Stimulated activated CD8-positive, alpha-beta memory T cell treated with anti-CD3 and anti-CD28 coated beads, Interleukin-7, amount 100 ng/mL, for 24 hours (primary cell): ENCODE measurements at places on chromosomes 2 and 18.
A peak's percentile ranks its signal among the peaks of the same experiment; 100 is the strongest.

DNA sequence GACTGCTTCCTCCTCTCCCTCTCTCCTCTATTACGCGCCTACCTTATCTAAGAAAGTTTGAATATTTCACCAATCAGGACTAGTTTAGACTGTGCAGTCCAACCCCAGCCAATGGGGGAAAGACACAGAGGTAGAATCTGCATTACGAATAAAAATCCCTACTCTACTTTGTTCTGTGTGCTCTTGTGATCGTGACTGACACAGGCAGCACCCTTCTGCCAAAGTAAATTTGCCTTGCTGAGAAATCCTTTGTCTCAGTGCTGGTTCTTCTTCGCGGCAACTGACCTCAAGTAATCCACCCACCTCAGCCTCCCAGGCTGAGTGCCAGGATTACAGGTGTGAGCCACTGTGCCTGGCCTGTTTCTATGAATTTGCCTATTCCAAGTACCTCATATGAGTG is 8.6 kb upstream of the CDCA7 start:
- DNase-seq, result no peak

GRCh38 chr2:181042706-181043105 is 62.3 kb downstream of the UBE2E3 start:
- DNase-seq, result no peak

DNA sequence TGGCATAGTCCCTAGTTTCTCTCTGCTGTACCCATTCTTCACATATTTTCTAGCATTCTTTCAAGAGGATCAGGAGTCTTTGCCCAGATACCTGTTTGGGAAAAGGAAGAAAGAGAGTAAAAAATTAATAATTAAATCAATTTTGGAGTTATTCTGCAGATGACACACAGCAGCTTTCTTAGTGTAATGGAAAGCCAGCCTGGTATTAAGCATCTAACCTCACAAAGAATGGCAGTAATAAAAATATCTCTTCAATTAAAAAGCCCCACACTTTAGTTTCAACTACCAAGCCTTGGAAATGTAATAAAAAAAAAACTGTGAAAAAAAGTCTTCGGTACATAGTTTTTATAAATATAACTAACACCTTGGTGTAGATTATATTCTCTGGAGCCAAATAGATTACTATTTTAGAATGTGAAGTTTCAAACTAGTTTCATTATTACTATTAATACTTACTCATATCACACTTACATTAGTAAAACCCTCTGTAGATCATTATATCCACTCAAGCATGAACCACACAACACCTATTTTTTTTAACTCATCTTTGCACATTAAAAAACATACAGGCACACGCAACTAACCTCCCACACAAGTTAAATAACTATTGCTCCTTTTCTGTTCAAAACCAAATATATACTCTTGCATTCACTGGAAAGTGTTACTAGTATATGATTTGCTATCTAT is 90.9 kb downstream of the GPD2 start:
- no peak for DNase-seq

GRCh38 chr18:49757513-49758262 is 55.6 kb downstream of the ACAA2 start:
- DNase-seq, result no peak

GRCh38 chr18:60846396-60846795 is 473.8 kb upstream of the MC4R start:
- no peak for DNase-seq

GRCh38 chr2:237645261-237645660 is 17.9 kb downstream of the LRRFIP1 start:
- no peak for DNase-seq

GRCh38 chr2:126797622-126798275 is 100.9 kb upstream of the TEX51 start:
- DNase-seq, result no peak

DNA sequence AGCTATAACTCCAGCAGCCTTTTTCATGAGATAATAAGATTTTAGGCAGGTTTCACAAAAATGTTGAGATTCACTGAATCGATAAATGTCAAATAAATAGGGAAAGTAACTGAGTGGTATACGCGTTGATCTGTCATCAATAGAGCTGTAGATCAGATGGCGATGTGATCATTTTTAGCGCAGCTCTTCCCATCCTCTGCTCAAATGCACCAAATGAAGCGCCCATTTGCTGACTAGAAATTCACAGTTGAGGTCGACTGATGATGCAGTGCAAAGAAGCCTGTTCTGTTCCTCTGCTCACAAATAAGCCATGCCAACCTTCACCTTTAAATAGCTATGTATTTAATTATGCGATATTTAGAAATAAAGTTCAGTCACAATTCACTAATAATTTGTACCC is 693.5 kb downstream of the ARHGAP15 start:
- no peak for DNase-seq

- no peak for DNase-seq
These were observed 1100.2 kb downstream of the CBLN2 start for GRCh38 chr18:71443706-71444480.

- DNase-seq, result peak; percentile 33
These were observed 30.9 kb downstream of the MBP start for GRCh38 chr18:77101410-77102258.

- DNase-seq, result no peak
These were observed 20.1 kb downstream of the PELI1 start for GRCh38 chr2:64124168-64124567.

DNA sequence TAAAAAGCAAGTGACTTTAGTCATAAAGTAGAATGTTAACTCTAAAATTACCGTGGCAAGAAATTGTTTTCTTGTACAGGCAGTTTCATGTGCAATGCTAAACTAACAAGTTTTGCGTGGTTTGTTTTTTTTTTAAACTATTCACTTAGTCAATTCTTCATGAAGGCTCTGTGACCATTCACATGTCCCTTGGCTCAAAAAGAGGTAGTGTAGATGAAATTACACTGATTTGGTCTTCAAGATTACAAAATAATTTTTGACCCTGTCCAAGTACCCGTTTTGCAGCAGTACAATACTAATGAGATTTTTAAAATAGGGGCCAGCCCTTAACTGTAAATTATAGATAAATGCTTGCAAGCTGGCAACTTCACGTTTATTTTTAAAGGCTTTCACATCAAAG is 1.3 kb downstream of the TMEM131 start:
- no peak for DNase-seq

DNA sequence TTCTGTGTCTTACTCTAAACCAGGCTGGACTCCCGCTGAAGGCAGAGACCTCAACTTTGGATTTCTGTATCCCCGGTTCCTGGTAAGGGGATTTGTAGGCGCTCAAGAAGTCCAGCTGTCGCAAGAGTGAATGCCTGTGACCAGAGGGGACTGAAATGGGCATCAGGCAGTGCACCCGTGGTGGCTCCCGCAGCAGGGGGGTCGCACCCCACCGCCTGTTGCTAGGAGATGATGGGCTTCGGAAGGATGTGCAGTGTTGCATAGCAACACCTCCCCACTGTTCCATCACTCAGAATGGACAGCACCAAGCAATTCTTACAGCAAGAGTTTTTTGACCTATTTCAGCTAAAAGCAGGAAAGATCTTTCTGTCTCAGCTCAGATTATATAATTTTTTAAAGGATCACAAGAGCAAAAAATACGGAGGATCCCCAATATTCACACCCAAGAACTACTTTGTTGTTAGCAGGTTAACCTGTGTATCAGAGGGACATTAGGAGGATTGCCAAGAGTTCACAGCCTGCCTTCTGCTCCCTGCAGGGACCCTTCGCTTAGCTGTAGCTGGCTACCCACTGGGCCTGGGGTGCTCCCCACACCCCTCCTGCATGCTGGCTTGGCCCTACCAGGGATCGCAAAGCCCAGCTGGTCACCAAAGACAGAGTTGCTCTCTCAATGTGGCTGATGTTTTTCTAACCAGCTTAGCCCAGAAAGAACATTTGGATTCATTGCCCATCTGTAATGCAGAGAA is 63.8 kb downstream of the SOWAHC start:
- no peak for DNase-seq

- no peak for DNase-seq
These were observed 228.6 kb downstream of the EPHA4 start for GRCh38 chr2:221343524-221343923.

DNA sequence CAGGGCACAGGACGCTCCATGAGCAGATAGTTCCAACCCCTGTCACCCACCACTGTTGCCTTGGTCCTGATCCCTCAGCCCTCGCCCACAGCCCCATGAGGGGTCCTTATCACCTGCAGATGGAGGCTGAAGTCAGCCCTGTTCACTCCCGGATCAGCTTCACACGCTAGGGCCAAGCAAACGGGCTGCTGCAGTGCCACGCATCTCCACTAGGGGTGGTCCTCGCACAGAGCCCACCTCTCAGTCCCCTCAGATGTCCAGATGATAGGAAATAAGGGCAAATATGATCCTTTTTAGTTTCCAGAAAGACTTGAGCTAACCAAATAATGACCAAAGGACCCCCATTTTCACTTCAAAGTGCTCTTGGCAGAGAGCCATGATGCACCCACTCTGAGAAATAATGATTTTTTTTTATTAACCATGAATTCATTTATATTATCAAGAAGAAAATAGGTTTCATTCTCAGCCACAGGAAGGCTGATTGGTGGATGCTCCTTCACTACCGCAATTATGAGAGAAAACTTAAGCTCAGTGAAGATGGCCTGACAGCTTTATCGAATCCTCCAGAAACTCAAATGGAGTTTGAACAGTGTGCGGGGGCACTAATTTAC is 71.9 kb upstream of the KLHL29 start:
- no peak for DNase-seq

GRCh38 chr2:33000986-33001385 is 54.2 kb downstream of the LTBP1 start:
- DNase-seq, result no peak

- no peak for DNase-seq
These were observed 3.2 kb downstream of the ANKRD44 start for GRCh38 chr2:197307236-197307932.

DNA sequence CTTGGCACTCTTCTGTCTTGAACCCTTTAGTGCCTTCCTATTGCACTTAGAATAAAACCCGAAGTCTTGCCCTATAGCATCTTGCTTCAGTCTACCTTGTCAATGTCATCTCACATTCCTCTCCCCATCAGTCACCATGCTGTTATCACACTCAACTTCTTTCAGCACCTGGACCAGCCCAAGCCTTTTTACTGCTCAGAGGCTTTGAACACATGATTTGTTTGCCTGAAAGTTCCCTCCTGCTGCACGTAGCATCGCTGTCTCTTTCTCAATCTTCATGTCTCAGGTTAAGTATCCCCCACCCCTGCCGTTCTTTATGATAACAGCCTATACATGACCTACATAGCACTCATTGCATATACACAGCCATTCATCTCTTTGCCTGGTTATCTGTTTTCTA is 41.3 kb upstream of the LGALSL start:
- DNase-seq, result no peak

GRCh38 chr2:224973112-224974016 is 68.9 kb downstream of the DOCK10 start:
- DNase-seq, result no peak

- DNase-seq, result no peak
These were observed 28.2 kb upstream of the CYRIA start for GRCh38 chr2:16693854-16694253.

GRCh38 chr18:54948350-54948837 is 10.9 kb downstream of the CCDC68 start:
- no peak for DNase-seq

- DNase-seq, result no peak
These were observed 118.0 kb downstream of the MREG start for GRCh38 chr2:215895330-215895729.

DNA sequence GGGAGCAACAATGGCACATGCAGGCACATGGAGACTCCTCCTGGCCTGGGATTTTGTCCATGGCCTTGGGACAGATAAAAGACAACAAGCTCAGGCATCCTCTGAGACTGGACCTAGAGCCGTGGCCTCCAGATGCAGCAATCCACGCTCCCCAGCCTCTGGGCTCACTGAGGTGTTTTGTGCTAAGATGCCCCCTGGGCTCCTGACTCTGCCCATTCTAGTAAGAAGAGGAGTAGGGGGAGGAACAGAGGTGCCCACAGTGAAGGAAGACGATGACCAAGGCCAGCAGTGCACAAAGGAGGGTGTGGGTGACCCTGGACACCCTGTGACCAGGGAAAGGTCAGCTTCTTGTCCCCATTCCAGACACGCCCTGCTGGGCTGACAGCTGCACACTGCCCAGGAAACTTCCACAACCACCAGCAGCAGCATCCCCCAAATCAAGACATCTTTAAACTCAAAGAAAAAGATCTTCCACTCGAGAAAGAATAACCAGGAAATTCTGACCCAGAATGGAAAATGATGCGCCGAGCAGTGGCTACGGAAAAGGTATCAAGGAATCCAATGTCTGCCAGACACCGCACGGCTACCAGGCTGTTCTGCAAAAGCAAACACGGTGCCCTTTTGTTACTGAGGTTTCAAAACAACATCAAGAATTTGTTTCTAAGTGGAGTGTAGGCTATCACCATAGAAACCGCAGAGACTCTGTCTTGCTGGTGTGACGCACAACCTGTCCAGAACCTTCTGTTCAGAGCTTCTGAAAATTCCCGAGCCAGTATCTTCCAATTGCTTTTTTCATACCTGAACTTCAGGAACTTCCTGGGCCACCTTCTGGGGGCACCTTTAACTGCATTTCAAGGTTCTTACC is 65.5 kb downstream of the ZNF516 start:
- no peak for DNase-seq

- no peak for DNase-seq
These were observed 795.8 kb upstream of the GCFC2 start for GRCh38 chr2:76506538-76506937.

GRCh38 chr2:128786316-128786715 is 467.6 kb upstream of the HS6ST1 start:
- no peak for DNase-seq

DNA sequence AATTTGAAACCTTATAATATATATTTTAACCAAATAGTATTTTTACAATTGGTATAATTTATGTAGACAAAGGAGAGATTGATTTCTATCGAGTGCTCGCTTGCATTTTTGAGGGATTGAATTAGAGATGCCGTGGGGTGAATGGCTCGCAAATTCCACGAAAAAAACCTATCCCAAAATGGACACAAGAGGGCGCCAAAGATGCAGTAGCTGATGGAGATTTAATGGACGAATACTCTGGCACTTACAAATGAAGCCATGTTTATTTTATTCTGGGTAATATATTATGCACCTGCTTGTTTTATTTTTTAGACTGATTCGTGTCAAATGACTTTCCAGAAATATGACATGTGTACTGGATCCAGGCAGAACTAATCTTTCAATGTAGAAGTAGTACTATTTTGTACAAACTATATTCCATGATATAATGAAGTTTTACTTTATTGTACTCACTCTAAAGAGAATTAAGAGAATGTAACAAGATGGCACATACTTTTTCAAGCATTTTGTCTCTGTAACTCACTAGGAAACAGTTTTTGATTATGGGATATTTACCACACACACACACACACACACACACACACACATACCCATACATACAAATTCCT is 505.4 kb downstream of the PLCL1 start:
- peak; percentile 28 for DNase-seq

- no peak for DNase-seq
These were observed 3.1 kb downstream of the KCNE4 start for GRCh38 chr2:223055140-223055539.

DNA sequence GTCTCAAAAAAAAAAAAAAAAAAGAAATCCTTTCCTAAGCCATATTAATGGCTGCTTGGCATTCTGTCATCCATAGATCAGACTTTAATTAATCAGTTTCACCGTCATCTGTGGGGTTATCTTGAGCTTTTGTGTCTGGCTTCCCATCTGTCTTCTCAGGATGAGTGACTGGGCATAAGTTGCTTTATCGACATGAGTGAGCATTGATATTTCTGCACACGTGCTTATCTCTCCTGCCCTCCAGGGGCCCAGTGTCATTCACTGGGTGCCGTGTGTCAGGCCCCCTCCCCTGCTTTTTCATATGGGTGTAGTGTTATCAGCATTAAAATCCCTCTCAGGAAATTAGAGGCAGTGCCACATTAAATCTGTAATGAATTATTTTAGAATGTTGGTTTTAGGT is 65.6 kb downstream of the SH3BP4 start:
- DNase-seq, result no peak
